ENCODE measurements at places on chromosomes 16 and 17.

- no peak for DNase-seq
Observed at GRCh38 chr16:87690911-87691685, 74.7 kb downstream of the KLHDC4 start.

GRCh38 chr16:82700541-82701235 is 73.9 kb downstream of the CDH13 start:
- peak; percentile 61 for DNase-seq

DNA sequence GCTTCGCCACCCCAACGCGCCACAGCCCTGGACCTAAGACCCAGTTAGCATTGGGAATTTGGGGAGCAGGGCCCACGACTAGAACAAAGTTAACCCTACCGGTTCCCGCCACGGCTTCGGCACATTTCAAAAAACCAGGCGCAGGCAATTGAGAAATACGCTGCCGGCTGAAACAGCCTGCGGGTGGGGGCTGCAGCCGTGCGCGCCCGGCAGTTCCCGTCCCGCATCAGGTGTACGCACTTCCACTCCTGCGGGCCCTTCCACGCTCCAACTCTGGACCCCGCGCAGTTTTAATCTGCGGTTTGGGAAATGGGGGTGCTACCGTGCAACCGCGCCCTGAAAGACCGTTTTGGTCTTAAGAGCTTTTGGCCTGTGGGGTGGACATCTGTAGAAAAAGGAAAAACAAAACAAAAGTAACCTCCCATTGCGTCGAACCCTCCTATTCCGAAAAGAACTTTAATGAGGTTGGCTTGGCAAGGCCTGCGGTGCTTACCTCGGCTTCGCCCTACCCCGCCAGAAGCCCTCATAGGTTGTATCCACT is 7.1 kb downstream of the IRX5 start:
- DNase-seq, result no peak

- no peak for DNase-seq
Observed at GRCh38 chr16:77645764-77646163, 76.5 kb upstream of the NUDT7 start.

GRCh38 chr16:68980695-68981315 is 124.6 kb upstream of the HAS3 start:
- DNase-seq, result no peak

DNA sequence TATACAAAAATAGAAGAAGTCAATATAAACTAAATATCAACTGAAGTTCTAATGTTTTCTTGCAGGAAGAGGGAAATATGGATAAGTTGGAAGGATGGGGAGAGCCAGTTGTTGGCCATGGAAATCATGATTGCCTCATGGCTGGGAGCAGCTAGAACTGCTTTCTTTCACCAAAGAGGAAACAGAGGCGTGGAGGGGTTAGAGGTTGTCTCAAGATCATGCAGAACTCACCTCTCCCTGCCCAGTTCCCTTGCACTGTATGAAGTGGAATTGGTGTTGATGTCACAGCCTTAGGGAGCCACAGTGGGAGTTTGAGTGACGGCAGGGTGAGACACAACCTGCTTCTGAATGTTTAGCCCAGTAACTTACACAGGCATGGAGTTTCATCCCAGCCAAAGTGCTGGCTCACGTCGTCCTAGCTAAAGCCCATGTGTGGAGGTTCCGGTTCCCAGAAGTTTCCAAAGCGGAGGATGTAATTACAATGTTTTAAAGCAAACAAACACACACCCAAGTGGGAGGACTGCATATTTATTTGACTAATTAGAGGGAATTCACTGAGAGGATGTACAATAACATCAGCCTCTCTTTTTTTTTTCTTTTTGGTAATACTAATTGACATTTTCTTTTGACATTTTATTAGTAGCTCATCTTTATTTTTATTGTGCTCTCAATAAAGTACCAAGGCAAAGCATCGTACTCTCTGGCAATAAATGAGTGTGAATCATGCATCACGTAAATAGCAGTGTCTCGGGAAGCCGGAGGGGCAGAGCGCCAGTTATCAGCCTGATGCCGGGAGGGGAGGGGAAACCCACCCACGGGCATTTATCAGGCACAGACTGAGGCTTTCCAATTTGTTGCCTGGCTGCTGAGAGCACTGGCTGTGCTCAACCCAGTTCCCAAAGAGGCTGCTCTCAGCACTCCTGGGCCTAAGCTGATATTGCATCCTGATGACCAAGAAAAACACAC is 118.7 kb upstream of the CDH5 start:
- DNase-seq, result peak; percentile 76

- DNase-seq, result peak; percentile 67
Observed at GRCh38 chr17:40168262-40168832, 8.9 kb upstream of the RAPGEFL1 start.

GRCh38 chr17:49760296-49760695 is 3.6 kb downstream of the FAM117A start:
- DNase-seq, result no peak

DNA sequence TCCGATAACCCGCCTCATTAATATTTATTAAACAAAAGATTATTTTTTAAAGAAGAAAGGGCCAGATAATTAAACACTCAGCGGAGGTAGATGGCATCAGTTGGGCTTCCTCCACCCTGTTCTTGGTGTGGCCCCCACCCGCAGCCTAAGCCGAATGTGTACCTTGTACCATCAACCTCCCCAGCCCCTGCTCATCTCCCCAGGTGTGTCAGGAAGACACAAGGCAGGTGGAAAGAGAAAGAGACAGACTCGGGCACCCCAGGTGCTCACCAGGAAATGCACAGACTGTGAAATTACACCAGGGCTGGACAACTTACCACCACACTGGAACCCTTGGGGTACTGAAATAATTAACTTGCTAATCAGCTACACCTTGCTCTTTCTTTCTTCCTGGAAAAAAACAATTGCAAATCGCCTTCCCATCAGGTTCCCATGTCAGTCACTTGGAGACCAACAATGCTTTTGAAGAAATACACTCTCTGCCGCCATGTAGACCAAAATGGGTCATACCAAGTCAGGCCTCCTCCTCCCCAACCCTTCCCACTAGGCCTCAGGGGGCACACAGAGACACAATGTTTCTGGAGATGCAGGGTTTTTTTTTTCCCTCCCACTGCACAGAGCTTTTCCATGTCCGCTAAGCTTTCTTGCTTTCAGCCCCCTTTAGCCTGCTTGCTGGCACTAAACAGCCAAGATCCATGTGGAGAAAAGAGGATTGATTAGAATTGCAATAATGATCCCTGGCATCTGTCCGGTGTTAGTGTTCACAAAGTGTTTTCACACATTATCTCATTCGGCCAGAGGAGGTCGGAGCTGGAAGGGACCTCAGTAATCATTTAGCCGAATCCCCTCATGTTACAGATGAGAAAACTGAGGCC is 8.6 kb upstream of the LHX1 start:
- DNase-seq, result no peak

- no peak for DNase-seq
Observed at GRCh38 chr16:13935408-13935807, 15.5 kb downstream of the ERCC4 start.

DNA sequence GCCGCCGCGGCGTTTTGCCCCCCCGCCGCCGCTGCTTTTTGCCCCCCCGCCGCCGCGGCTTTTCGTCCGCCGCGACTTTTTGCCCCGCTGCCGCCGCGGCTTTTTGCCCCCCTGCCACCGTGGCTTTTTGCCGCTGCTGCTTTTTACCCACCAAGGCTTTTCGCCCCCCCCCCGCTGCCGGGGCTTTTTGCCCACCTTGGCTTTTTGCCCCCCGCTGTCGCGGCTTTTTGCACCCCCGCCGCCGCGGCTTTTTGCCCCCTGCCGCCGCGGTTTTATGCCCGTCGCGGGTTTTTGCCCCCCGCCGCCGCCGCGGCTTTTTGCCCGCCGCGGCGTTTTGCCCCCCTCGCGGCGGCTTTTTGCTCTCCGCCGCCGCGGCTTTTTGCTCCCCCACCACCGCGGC is 1343.0 kb downstream of the TP53TG3F start:
- DNase-seq, result no peak

DNA sequence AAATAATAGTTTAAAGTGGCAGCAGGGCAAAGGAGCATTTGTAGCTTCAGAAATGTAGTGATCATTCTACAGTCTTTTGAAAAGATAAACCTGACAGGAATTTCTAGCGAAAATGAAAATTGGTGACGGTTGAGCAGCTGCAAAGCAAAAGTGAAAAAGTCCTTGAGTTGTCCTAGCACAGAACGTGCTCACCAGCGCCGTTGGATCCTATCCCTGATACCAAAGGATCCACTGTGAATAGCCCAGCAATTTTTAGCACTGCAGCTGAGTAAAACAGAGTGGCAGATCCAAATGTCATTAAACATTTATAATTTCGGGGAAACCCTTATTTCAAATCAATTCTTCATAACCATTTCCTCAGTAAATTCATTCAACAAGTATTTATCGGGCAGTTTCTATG is 453.8 kb upstream of the HSBP1 start:
- no peak for DNase-seq

GRCh38 chr17:42098730-42099399 is 592 bp upstream of the ZNF385C start:
- no peak for DNase-seq

- DNase-seq, result no peak
Observed at GRCh38 chr16:83952587-83952939, 477 bp upstream of the OSGIN1 start.

DNA sequence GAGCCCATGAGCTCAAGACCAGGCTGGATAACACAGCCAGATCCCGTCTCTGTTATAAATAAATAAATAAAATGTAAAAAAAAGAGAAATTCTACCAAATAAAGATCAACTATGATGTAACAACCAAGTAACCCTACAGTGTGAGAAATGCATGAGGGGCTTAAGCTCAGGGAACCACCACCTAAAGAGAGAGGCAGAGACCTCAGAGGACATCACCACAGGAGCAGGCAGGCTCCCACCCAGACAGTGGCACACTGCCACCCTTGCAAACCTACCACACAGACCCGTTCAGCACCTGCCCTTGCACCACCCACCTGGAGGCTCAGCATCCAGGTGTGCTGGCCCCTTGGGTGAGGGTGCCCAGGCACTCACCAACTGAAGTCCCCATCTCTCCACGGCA is 45.6 kb downstream of the ANKRD11 start:
- DNase-seq, result no peak

DNA sequence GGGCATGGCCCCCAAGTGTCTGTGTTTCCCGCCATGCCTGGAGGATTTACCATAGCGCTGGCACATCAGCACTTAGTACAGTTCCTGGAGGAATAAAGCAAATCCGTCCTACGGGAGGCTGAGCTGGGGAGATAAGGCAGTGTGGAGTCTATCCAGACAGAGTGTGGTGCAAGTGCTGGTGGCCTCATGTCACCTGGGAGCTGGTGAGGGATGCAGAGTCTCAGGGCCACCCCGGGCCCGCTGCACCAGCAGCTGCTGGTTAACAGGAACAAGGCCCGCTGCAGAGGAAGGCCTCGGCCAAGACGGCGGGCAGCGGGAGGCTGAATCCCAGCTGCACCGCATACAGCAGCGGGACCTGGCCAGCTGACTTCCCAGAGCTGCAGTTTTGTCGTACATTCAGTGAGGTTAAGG is 57.3 kb upstream of the CDC42EP4 start:
- peak; percentile 35 for DNase-seq

- DNase-seq, result no peak
Observed at GRCh38 chr17:81900181-81900820, 1.7 kb upstream of the NPB start.

GRCh38 chr16:83021045-83021444 is 394.3 kb downstream of the CDH13 start:
- DNase-seq, result no peak

DNA sequence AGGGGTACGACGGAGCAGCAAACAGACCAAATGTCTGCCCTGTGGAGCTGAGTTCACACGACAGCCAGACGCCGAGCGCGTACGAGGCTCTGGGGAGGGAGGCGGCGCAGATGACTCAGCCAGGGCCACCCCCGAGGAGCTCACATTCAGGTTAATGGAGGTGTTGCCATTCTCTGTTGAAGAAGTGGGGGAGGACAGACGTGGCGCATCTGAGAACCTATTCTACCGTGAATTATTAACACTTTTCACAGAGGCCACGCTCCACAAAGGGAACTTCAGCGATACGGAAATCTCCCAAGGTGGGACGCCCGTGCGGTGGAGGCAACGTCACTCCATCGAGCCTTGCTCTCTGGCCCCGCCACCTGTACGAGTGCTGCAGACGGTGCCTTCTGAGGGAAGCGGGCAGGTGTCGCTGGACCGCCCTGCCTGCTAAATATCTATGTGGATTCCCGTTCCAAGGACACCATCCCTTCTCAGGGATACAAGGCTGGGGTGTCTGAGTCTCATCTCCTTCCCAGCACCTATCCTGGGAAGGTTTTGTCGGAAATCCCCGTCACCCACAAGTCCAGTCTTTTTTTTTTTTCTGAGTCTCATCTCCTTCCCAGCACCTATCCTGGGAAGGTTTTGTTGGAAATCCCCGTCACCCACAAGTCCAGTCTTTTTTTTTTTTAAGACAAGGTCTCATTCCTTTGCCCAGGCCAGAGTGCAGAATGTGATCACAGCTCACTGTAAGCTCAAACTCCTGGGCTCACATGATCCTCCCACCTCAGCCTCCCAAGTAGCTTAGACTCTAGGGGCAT is 19.0 kb downstream of the ABR start:
- no peak for DNase-seq

DNA sequence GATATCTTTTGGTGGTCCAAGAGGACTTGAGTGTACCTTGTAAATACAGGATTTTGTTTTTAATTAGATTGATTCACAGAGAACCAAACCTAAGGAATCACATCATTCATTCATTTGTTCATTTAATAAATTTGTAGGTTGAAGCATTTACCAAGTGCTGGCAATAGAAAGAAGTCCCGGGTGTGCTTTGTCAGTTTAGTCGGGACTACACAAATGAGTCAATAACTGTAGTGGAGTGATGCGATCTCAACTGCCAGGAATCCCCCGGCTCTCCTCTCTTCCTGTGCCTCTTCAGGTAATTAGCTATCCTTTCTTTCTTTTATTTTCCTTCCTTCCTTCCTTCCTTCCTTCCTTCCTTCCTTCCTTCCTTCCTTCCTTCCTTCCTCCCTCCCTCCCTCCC is 1.4 kb upstream of the WWOX start:
- DNase-seq, result no peak

- no peak for DNase-seq
Observed at GRCh38 chr17:10417431-10417830, 4.3 kb downstream of the MYH8 start.

DNA sequence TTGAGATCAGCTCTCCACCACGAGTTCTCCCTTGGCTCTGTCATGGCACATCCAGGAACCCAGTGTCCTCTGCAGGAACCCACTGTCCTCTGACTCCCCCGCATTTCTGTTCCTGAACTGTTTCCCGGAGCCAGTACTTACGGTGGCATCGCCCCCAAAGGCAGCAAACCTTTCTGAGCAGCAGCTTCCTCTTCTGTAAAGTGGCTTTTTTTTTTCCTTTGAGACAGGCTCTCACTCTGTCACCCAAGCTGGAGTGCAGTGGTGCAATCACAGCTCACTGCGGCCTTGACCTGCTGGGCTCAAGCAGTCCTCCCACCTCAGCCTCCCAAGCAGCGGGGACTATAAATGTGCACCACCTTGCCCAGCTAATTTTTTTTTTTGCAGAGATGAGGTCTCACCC is 32.2 kb downstream of the NAGPA start:
- DNase-seq, result no peak
